ENCODE measurements at places on chromosomes 7 and 10.

DNA sequence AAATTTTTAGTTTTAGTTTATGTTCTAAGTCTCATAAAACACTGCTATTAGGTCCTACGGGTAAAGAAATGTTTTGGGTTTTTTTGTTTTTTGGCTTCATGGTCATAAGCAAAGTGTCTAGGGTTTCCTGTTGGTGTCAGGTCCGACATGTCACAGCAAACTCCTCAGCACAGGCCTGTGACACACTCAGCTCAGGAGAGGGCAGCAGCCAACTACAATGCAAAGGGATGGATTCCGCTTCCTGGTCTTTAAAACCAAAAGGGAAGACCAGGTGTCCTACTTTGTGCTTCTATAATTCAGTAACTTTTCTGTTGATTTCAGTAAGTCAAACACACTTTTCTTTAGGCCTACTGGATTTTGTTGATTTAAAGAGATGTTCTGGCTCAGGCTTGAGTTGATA is 83.8 kb upstream of the MACROH2A2 start:
- no peak for DNase-seq

- no peak for DNase-seq
Observed at GRCh38 chr7:65609131-65609530, 235.5 kb downstream of the ZNF92 start.

- DNase-seq: no peak
Observed at GRCh38 chr10:92965314-92965713, 95.3 kb upstream of the CYP26C1 start.

DNA sequence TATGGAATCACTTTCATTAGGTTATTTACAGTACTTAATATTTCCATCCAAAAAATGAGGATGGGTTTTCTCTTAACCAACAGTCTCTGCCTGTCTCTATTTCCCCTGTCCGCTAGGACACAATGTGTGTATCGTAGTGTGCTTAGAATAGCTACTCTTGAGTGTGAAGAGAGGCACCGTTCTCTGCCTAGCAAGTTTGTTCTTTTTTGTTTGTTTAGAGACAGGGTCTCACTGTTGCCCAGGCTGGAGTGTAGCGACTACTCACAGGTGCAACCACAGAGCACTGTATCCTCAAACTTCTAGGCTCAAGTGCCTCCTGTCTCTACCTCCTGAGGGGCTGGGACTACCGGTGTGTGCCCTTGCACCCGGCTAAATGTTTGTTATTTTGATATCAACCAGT is 121.9 kb downstream of the ANK3 start:
- DNase-seq: no peak

GRCh38 chr7:96648784-96649183 is 60.9 kb downstream of the SEM1 start:
- DNase-seq: no peak

GRCh38 chr10:75972491-75973276 is 541.3 kb downstream of the LRMDA start:
- DNase-seq: no peak

- no peak for DNase-seq
Observed at GRCh38 chr7:156962897-156963296, 13.4 kb downstream of the NOM1 start.

DNA sequence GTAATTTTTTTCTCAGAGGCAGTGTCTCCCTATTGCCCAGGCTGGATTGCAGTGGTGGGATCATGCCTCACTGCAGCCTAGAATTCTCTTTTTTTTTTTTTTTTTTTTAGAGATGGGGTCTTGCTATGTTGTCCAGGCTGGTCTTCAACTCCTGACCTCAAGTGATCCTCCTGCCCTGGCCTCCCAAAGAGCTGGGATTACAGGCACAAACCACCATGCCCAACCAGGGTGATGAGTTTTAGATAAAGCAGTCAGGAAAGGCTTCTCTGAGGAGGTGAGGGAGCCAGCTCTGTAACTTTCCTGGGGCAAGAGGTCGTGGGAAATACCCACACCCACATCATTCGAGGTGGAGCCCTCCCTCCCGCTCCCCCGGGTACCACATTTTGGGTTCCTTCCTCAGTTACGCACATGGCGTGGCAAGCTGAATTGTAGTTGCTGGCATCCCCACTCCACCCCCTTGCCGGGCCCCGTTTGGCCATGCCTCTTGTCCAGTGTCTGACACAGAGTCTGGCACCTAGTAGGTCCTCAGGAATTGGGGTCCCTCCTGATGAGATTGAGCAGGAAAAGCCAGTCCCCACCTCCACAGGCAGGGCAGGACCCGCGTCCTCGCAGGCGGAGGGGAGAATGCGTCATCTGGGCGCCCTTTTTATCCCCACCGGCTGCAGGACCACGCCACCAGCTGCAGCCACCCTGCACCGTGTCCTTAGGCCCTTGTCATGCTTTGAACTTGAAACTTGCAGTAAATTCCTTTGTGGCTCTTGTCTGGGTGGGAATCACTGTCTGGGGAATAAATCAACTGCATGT is 43.4 kb downstream of the CLIP2 start:
- DNase-seq: no peak

DNA sequence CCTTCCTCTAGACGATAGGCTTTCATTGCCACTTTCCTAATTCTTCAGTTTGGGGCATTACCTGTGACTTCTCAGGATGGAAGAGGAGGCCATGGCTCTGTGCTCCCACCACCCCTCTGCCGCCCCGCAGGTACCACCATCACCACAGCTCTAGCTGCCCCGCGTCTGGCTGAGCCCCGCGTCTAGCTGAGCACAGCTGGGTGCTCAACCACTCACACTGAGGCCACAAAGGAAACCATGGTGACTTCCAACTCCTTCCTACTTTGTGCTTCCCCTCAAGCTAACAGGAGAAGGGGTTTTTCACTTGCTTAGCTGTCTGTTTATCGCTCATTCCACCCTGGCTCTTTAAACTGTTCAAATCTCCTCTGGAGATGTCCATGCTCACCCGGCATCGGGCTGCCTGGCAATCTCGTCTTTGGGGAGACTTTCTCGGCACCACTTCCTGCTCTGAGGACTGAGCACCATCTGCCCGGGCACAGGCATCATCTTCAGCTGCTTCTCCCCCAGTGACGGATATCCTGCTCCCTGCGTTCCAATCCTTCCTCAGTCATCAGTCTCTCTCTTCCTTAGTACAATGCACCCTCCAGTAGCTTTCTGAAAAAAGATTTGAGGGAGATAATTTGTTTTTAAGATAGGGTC is 59.4 kb downstream of the MAD1L1 start:
- DNase-seq: no peak

GRCh38 chr7:149147752-149148653 is 750 bp downstream of the ZNF398 start:
- no peak for DNase-seq

All from AG04449 (cell line).